ENCODE measurements at places on chromosomes 6 and 20. TPM values are rescaled to one million over a fixed set of nuclear protein-coding genes. Genes with fewer than 3 reads are reported as not detected.

- no peak for DNase-seq
Observed at GRCh38 chr6:82624251-82624650, 260.6 kb downstream of the TPBG start.

MRPS10 gene
- 33.8 TPM for total RNA-seq

UBE2C gene
- 261 TPM for total RNA-seq

GRCh38 chr20:34403063-34403827, 40.2 kb downstream of the ITCH start:
- no peak for DNase-seq

DNA sequence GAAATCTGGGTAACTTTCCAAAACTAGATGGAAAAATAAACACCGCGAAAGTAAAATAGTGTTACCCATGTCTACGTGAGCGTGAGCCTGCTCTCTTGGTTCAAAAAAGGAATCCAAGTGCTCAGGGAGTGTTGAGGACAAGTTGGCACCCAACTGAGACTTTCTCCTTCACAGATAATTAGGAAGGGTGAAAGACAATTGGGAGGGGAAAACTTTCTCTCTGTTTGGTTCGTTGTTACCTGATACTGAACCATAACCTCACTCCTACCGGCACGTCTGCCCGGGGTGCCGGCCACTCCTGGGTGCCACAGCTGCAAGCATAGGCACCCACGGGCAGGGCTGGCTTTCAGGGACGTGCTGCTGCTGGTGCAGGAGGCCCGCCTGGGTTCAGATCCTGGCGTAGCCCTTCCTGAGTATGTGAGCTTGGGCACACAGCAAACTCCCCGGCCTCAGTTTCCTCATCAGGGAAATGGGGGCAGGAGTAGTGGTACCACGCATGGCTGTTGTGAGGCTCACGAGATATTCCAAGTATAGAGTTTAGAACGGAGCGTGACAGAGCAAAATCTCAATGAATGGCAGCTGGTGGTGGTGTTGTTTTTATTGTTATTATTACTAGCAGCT, 38.2 kb upstream of the PMEPA1 start:
- no peak for DNase-seq

- DNase-seq = peak; percentile 74
Observed at GRCh38 chr20:33291830-33292355, 8.9 kb downstream of the BPIFB1 start.

DNA sequence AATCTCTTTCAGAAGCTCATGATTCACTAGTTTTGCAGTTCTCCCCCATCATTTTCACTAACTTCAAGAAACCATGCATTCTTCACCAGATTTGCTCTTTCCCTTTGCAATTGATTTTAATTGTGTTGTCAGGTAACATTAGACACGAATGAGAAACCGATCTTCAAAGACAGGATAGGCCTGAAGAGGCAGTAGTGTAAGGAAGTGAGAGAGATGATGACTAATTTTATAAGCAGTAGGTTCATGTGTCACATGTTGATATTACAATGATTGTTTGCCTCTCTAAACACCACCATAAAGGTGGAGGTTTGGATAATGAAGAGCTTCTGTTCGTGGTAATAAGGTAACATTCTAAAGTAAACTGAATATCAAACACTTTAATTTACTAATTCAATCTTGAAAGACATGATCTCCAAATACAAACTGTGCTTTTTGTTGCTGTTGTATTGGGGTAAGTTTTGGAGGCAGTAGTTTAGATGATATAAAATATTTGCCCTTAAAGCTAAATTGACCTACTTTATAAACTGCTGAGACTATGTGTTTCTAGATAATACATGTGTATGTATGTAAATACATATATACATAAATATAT, 207.2 kb downstream of the PHACTR1 start:
- DNase-seq = no peak
